Right atrium auricular region (tissue), 2 donors: ENCODE measurements at places on chromosomes 5 and 9. TPM values are rescaled to one million over a fixed set of nuclear protein-coding genes. Genes with fewer than 3 reads are reported as not detected.

TRIM52 gene
- total RNA-seq = 4.4 TPM

S1PR3 gene
- total RNA-seq = 26.8 TPM

SERF1B gene
- 33.9 TPM for total RNA-seq

GRCh38 chr5:34648840-34649158, 7.3 kb upstream of the RAI14 start:
- no peak overlapping the region for H3K27ac ChIP-seq
- no peaks in the 10 kb centered on the region for H3K27me3 ChIP-seq
- no peak for DNase-seq
- no peak overlapping the region for H3K4me3 ChIP-seq

DNA sequence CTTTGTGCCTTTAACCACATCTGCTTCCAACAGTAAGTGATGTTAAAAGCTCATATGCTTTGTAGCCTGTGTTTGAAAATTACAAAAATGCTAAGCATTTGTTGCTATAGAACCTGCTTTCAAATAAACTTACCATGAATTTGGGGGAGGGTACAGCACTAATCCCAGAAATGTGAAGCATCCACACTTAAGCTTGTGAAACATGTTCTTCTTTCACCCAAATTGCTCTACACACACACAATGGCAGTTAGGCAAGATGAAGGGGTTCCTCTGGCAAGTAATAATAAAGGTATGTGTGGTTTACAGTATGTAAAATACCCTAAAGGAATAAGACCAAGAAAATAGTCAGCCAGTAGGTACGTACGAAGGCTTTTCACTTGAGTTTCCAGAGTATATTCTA, 165.6 kb downstream of the SMARCA2 start:
- H3K27me3 ChIP-seq = no peaks in the 10 kb centered on the region
- no peak overlapping the region for H3K27ac ChIP-seq
- no peaks in the 10 kb centered on the region for H3K4me1 ChIP-seq
- H3K36me3 ChIP-seq = peaks cover 24% of the 10 kb centered on the region

DNA sequence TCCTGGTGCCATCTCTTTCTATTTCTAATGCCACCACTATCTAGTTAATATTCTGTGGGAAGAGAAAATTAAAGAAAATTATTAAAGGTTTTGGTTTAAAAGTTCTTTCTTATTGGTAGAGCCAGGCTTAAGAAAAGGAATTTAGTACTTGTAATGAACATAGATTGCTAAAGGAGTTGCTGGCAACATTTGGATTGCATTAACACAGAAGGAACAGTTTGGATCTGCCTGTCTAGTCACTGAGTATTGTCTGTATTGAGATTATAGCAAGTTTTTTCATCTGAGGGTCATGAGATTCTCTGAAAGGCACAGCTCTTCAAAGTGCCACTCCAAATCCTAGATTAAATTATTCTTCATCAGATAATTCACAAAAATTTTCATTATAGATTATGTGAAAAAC, 32.0 kb downstream of the FSD1L start:
- DNase-seq = no peak
- H3K27ac ChIP-seq = no peak overlapping the region
- H3K4me1 ChIP-seq = no peaks in the 10 kb centered on the region
- no peak overlapping the region for H3K4me3 ChIP-seq
- H3K27me3 ChIP-seq = no peaks in the 10 kb centered on the region
